Epithelial cell of esophagus (primary cell): ENCODE measurements at places on chromosomes 1 and 21.
A peak's percentile ranks its signal among the peaks of the same experiment; 100 is the strongest.

- no peak for DNase-seq
Measured at GRCh38 chr1:204873714-204874113, 3.1 kb downstream of the NFASC start.

- DNase-seq, result peak; percentile 37
Measured at GRCh38 chr1:207603777-207604176, 41.2 kb upstream of the CR1L start.

GRCh38 chr1:230807029-230807428 is 59.8 kb downstream of the CAPN9 start:
- no peak for DNase-seq

DNA sequence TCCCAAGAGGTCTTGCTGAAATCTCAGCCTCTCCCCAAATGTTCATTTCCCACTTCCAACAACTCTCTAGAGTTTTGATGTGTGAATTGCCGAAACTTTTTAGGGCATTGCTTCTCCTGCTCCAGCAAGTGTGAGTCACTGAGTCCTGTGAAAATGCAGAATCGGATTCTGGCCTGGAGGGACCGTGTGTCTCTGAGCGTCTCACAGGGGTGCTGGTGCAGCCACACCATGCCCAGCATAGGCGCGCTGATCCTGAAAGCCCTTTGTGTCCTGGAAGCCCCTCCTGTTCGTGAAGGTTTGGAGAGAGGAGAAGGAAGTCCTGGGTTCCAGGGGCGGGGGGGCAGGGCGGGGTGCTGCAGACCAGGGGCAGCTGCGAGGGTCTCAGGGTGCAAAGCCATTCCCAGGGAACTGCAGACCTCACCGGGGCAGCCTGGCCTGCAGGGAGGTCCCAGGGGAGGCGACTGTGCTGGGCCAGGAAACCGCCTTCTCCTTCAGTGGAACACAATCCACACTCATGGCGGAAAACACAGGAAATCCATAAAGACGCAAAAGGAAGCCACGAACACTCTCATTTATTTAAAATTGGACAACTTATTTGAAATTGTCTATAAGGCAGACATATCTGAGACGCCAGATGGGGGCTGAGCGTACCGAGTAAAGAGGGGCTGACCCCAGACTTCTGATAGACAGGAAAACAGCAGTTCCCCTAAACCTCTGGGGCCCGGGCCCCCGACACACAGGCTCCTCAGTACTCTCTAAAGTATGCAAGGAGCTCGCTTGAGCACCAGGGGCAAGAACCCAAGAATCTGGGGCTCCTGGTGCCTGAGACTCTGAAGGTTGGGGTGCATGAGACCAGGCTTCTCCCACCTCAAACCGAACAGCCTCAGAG is 43.5 kb upstream of the ADARB1 start:
- DNase-seq, result no peak

GRCh38 chr1:212633161-212633560 is 24.6 kb downstream of the ATF3 start:
- no peak for DNase-seq

DNA sequence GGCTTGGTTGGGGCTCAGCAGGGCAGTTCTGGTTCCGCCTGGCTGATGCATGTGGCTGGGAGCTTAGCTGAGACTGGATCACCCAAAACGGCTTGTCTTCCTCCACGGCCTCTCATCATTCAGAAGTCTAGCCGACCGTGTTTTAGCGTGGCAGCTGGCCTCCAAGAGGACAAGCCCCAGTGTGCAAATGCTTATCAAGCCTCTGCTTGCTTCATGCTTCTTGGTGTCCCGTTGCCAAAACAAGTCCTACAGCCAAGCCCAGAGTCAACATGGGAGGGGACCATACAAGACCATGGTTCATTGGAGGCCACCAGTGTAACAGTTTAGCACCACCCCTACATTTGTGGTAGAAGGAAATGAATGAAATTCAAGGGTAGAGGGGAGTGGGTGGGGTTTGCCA is 10.5 kb upstream of the KDF1 start:
- DNase-seq, result peak; percentile 54

- DNase-seq, result no peak
Measured at GRCh38 chr21:38439957-38440356, 58.3 kb downstream of the ERG start.

GRCh38 chr1:86798608-86799291 is 94.4 kb downstream of the SH3GLB1 start:
- no peak for DNase-seq

- DNase-seq, result no peak
Measured at GRCh38 chr1:16112596-16113555, 39.4 kb upstream of the FAM131C start.

DNA sequence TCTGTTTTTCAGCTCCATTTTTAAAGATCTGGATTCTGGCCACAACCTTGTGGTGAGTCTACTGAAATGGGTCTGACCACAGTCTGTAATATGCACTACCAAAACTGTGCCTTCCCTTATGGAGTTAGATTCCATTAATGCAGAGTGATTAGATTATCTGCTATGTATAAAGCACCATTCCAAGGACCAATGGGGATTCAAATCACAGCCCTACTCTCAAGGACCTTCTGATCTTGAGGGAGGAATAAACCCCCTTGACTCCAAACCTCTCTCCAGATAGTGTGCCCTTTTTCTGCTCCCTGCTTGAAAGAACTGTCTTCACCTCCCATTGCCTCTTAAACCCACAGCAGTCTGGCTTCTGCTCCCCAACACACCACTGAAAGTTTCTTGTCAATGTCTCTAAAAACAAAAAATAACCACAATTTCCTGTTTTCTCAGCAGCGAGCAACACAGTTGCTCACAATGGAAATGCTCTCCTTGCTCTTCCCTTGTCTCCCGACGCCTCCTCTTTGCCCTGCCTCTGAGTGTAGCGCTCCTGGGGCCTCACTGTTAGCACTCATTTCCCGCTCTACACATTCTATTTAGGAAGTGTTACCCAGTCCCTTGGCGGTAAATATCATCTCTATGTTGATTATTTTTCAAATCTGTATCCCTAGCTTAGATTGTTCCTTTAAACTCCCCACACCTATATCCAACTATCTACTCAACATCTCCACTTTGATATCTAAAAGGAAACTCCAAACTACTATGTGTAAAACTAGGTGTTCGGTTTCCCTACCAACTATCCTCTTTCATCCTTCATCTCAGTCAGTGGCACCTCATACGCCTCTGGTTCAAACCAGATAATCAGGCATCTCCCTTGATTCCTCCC is 13.6 kb downstream of the PCNX2 start:
- no peak for DNase-seq

DNA sequence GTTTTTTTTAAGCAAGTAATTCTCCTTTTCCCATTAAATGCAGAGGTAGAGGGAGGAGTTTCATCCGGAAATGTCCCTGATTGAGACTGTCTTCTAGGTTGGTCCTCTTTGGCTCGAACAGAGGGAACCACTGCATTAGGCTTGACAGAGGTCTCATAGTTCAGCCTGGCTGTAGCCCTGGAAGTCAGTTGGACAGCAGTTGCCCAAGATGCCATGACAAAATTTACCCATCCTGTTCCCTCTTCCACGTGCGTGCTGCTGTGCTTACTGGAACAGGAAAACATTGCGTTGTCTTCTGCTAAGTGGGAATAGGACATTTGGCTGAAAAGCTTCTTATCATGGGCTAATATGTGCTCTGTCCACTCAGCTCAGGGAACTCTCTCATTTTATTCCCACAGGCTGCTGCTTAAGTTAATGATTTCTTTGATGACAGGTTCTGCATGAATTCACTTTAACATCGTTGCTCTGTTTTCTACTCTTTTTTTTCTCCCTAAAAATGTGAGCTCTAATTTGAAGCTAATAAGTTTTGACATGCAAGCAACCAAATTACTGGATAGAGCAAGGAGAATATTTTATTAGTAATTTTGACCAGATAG is 18.0 kb downstream of the KCNK1 start:
- DNase-seq, result no peak

DNA sequence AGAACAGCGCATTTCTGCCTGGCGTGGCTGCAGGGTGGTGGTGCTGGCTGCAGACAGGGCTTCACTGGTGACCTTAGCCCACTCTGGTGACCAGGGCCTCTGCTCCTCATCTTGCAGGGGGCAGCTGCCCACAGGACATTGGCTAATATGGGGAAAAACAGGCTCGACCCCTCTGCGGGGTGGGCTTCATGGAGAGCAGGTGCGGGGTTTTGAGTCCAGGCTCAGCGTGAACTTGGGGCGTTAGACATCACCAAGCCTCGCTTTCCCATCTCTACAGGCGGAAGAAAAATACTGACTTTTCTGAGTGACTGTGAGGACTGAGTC is 24.4 kb downstream of the LHX4 start:
- DNase-seq, result no peak

GRCh38 chr1:213274140-213274539 is 223.1 kb downstream of the RPS6KC1 start:
- DNase-seq, result no peak

GRCh38 chr1:85358702-85359438 is 82.4 kb upstream of the BCL10 start:
- no peak for DNase-seq

GRCh38 chr1:246768403-246769020 is 44.3 kb downstream of the SCCPDH start:
- peak; percentile 72 for DNase-seq

GRCh38 chr1:82143108-82143833 is 342.5 kb downstream of the ADGRL2 start:
- no peak for DNase-seq

DNA sequence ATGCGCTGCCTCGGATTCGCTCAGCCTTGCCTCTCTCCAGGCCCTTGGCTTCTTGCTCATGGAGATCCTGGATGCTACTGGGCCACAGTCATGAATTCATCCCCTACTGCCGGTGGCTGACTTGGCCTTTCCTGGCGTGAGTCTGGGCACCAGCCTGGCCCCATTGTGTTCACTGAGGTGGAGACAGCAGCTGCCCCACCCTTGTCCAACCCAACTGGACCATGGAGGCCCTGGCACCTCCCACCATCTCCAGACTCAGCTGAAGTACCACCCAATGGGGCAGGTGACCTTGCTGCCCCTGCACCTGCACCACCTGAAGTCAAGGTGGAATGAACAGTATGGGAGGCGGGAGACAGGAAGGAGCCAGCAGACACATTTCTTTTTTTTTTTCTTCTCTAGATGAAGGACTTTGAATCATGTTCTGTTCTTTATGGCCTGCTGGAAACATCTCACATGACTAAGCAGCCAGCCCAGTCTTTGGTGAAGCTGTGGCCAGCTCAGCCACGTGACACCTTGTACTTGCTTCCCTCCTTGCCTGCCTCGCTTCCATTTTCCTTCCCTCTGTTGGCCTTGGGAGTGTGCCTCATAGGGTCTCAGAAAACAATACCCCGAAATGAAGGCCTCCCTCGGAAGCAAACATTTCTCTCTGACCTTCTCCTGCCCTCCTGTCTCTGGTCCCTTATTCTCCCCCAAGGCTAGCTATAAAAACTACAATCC is 3.8 kb upstream of the SLC30A2 start:
- DNase-seq, result no peak

DNA sequence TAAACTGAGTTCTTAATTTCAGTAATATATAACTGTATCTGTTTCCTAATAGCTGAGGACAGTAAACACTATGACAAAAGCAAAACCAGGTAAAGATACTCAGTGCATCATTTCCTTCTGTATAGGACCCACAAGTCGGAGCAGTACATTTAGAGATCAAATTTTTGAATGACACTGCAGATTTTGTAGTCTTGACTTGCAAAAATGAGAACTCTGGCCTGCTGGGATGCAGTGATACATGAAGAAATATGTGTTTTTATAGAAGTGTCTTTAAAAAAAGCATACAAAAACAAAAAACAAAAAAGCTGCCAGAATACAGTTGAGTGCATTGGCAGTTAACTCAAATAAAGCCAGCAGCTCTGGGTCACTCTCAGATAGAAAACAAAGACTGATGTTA is 19.0 kb downstream of the GART start:
- no peak for DNase-seq

DNA sequence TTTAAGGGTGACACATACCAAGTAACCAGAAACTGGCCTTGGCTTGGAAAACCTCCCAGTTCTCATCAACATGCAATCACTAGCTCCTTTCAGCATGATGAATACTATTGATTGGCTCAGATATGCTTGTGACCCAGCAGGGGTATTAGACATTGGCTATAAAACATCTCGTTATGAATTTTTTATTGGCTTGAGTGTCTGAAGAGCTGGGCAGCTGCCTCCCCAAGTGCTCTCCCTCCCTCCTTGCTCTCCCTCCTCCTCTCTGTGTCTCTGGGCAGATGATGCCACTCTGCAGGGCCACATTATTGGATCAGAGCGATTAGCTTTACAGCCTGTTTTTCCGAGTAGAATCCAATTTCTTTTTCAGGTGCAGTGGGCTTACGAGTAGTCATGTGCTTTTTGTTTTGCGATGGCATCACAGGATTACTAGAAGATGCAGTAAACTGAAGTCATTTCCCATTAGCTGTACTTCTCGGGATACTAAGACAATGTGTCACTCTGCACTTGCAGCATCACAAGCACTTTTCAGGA is 79.3 kb upstream of the ATF3 start:
- no peak for DNase-seq

DNA sequence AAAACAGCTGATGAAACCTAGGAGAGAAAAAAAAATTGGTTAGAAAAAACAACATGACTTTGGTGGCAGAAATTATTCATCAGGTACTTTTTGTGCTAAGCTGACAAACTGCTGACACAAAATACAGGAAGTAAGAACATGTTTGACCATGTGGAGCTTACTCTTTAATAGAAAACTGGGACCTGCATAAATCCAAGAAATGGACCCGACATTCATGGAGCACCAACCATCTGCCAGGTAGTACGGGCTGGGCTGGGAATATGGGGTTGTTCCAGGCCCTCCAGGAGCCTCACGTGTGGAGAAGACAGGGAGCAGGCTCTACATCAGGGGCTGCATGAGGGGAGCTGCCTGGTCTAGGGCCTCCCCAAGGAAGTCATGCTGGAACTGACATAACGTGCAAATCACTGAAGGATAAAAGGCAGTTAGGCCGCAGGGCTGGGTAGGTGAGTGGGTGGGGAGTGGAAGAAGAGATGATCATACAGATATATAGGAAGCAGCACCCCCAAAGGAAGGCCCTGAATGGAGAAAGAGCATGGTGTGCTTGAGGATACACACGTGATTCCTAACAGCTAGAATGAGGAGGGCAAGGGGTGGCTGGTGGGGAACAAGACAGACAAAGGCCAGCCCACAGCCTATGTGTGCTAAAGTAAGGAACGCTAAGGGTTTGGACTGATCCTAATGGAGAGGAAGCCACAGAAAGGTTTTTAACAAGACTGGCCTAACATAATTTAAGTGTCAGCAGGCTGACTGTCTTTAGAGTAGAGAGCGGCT is 26.1 kb downstream of the CD58 start:
- peak; percentile 39 for DNase-seq

DNA sequence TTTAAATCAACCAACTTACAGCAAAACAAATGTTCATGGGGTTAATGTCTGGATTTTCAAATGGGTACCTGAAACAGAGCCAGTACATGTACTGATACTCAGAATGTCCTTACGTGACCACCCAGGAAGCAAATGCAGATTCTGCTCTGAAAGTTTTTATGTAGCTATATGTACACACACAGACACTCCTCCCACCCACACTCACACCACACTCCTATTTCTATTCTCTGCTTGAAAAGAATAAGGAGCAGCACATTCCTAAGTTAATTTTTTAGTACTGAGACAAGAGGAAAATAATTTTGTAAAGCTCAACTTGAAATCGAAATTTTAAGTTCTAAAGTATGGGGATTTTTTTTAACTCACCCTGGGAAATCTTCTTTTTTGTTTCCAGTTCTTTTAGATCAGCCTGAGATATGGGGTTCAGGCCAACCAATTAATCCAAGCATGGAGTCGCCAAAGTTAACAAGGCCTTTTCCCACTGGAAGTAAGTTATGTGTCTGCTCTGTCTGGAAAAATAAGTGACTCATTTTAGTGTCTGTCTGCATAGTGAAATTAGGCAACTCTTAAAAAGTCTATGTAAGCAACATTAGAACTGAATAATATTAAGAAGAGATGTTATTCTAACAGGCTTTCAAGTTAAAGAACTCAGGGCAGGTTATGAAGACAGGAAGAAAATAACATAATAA is 75.5 kb upstream of the DYNLT5 start:
- DNase-seq, result peak; percentile 73

GRCh38 chr1:162689745-162690671 is 57.7 kb downstream of the DDR2 start:
- no peak for DNase-seq
